CD4-positive, alpha-beta T cell (primary cell): ENCODE measurements at places on chromosomes 6 and 20.

DNA sequence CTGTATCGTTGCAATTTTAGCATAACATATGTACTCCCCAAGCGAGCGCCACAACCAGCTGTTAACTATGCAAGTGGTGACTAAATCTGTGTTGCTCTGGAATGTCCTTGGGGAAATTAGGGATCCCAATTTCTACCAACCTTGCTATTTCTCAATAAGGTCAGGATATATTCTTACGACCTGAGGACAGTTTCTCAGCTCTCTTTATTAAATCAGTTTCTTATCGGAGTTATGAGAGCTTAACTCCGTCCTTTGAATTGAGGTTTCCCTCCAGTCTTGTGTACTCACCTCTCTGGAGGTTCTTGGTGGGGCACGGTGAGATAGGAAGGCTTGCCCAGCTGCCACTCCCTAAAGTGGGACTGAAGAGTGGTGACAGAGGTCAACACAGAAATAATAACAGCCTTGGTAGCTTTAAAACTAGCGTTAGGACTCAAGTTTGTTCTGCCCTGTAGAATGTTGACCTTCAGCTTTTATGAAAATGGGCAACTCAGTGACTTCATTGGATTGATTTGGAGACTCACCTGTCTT, 694 bp downstream of the MRPS18B start:
- no peak for DNase-seq

- DNase-seq = no peak
Measured at GRCh38 chr6:42200035-42200434, 5.3 kb upstream of the GUCA1B start.

GRCh38 chr6:167799033-167799821, 27.5 kb upstream of the AFDN start:
- no peak for DNase-seq

DNA sequence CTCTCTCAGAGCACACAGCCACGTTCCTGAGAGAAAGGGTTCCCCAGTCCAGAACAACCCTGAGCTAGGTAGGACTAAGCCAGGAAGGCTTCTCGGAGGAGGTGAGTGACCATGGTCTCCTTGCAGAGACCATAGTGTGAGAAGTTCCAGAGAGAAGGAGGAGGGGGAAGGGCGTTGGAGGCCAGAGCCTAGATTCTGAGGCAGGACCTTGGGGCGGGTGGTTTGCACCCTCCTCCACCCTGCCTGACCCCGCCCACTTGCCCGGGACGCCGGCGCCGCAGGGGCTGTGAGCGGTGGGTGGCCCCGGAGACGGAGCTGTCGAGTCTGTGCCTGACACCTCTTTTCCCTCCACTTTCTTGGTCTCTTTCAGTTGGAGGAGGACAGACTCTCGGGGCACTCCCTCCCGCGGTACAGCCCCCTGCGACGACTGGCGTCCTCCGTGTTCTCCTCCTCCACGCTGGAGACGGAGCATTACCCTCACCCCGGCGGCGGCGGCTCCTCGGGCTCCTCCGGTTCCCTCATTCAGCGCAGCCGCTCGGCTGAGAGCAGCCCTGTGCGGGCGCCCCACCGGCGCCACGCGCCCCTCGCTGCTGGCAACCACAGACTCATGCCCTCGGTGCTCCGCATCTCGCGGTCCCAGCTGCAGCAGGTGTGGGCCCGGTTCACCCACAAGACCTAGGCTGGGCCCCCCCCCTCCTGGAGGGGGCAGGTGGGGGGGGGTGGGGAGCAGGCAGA, 26.2 kb downstream of the TTBK1 start:
- DNase-seq = peak; percentile 41

GRCh38 chr20:56925082-56925830, 296.1 kb downstream of the TFAP2C start:
- DNase-seq = no peak

- no peak for DNase-seq
Measured at GRCh38 chr20:20711413-20711812, 1.0 kb downstream of the RALGAPA2 start.

DNA sequence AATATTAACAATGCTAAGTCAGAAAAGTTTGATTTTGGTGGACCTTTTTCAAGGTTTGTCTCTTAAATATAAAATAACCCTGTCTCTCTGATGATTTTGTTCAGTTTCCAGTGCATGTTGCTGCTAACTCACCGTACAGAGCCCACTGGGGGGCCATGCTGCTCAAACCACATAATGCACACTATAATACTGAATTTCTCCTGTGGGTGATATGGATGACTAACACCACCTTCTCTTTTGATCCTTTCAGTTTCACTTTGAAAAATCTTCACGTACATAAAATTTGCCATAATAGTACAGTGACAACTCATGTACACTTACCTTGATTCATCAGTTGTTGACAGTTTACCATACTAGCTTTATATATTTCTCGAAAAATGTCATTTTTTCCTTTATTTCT, 506.6 kb upstream of the MAN1A1 start:
- DNase-seq = no peak

GRCh38 chr6:27374824-27375612, 13.5 kb upstream of the ZNF391 start:
- peak; percentile 68 for DNase-seq

- DNase-seq = no peak
Measured at GRCh38 chr20:32462900-32463641, 104.9 kb downstream of the ASXL1 start.

- DNase-seq = no peak
Measured at GRCh38 chr6:25292384-25292783, 13.2 kb downstream of the CARMIL1 start.

DNA sequence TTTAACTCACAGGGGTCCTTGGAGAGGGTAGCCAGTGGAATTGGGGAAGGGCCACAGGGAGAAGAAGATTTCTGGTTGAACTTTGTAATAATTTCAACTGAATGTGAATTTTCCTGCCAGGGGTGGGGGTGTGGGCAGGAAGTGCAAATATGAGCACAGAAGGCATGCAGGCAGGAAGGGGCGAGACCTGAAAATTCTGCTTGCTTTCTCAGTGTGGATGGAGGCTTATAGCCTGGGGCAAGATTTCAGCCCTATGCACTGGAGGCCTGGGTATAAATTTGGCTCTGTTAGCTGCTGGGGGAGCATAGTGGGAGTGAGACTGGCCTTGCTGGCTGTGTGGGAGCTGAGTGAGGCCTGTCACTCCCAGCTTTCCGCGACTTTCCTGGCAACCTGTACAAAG, 54.4 kb downstream of the PERP start:
- DNase-seq = no peak

- DNase-seq = peak; percentile 83
Measured at GRCh38 chr20:51404297-51405060, 138.0 kb downstream of the NFATC2 start.

- DNase-seq = no peak
Measured at GRCh38 chr6:149859938-149860337, 4.2 kb downstream of the LRP11 start.

- no peak for DNase-seq
Measured at GRCh38 chr6:72817208-72817607, 195.3 kb downstream of the KCNQ5 start.

GRCh38 chr6:88992741-88993552, 29.5 kb upstream of the RNGTT start:
- DNase-seq = no peak

- DNase-seq = no peak
Measured at GRCh38 chr20:57309544-57310115, 20.0 kb upstream of the SPO11 start.
